ENCODE measurements at places on chromosomes 1 and 21.
A peak's percentile ranks its signal among the peaks of the same experiment; 100 is the strongest.

- DNase-seq: no peak
Observed at GRCh38 chr1:109470245-109470644, 3.9 kb downstream of the SYPL2 start.

GRCh38 chr1:198861636-198862035 lies 222.8 kb downstream of the PTPRC start:
- DNase-seq: no peak

- no peak for DNase-seq
Observed at GRCh38 chr1:27878039-27878438, 5.7 kb downstream of the THEMIS2 start.

DNA sequence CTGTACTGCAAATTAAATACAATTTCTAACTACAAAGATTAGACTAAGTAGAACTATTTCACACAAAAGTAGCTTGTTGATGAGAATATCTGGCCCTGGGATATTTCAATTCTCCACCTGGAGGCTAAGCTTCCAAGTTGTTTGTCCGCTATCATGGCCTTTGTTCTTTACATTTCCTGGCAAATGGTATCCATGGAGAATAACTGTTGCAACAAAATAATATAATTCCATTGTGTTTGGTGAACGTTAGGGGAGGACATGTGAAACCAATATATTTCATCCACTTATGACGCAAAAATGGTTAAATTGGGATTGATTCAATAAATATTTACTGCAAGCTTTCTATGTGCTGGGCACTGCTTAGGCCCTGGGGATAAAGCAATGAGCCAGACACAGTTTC lies 565.4 kb downstream of the PTPRC start:
- no peak for DNase-seq

- peak; percentile 92 for DNase-seq
Observed at GRCh38 chr1:206864939-206865671, at the start of gene IL20. Gene IL20 (plus strand): TSS chr1:206865623. CDS start chr1:206865853, 230 bp downstream.

DNA sequence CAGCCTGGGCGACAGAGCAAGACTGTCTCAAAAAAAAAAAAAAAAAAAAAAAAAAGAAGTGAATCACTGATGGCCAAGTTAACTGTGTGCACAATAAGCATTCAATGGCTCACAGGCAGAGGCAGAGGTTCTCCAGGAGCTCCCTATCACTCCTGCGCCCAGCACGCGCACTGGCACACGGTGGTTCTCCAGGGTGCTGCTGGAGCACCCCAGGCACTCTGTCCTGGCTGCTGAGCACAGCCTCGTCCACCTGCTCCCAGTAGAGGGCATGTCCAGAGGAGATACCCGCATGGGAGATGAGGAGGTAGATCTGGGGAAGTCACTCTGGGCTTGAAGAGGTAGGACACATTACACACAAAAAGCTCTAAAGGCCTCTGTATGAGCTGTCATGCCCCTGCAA lies 21.5 kb upstream of the NUP133 start:
- no peak for DNase-seq

- no peak for DNase-seq
Observed at GRCh38 chr1:41530411-41530810, 45.9 kb upstream of the EDN2 start.

- DNase-seq: no peak
Observed at GRCh38 chr1:152191711-152192110, 32.3 kb downstream of the HRNR start.

GRCh38 chr1:21451212-21451611 lies 11.3 kb downstream of the NBPF3 start:
- DNase-seq: no peak

- no peak for DNase-seq
Observed at GRCh38 chr1:178689769-178690168, 35.3 kb upstream of the RALGPS2 start.

- DNase-seq: peak; percentile 34
Observed at GRCh38 chr1:172758259-172758658, 99.4 kb downstream of the FASLG start.
